ENCODE measurements at places on chromosomes 7 and 10. TPM values are rescaled to one million over a fixed set of nuclear protein-coding genes. Genes with fewer than 3 reads are reported as not detected.
A peak's percentile ranks its signal among the peaks of the same experiment; 100 is the strongest.

- peaks cover 34% of the 10 kb centered on the region for H3K4me1 ChIP-seq
- no peaks in the 10 kb centered on the region for H3K36me3 ChIP-seq
- DNase-seq: no peak
- no peak overlapping the region for H3K4me3 ChIP-seq
Measured at GRCh38 chr10:100742936-100743335, 2.4 kb upstream of the PAX2 start.

ZNF212 gene
- 8.5 TPM for total RNA-seq

- H3K36me3 ChIP-seq: no peaks in the 10 kb centered on the region
- DNase-seq: no peak
- no peak overlapping the region for H3K4me3 ChIP-seq
- H3K27ac ChIP-seq: no peak overlapping the region
Measured at GRCh38 chr10:131777162-131777561, 123.6 kb upstream of the PPP2R2D start.

GRCh38 chr10:3892440-3893425 lies 107.7 kb upstream of the KLF6 start:
- no peak overlapping the region for H3K4me3 ChIP-seq
- H3K27ac ChIP-seq: no peak overlapping the region
- H3K36me3 ChIP-seq: no peaks in the 10 kb centered on the region
- H3K4me1 ChIP-seq: peaks cover under 1% of the 10 kb centered on the region

DNA sequence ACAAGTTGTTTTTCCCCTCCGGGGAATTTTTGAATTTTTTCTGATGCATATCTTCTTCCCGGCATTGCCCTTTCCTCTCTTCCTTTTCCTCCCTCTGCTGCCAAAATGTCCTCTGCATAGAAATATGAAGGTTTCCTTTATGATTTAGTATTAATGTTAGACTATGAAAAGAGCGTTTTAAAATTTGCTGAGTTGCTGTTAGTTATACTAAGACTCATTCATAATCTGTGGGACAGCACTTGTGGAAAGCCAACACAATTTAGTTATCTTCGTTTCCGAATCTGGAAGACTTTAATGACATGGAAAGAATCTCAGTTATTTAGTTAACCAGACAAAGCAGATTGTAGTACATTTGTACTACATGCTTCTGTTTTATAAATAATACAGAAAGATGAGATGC lies 25.0 kb downstream of the POU6F2 start:
- no peaks in the 10 kb centered on the region for H3K27me3 ChIP-seq
- no peak for DNase-seq
- no peak overlapping the region for H3K4me3 ChIP-seq

DNA sequence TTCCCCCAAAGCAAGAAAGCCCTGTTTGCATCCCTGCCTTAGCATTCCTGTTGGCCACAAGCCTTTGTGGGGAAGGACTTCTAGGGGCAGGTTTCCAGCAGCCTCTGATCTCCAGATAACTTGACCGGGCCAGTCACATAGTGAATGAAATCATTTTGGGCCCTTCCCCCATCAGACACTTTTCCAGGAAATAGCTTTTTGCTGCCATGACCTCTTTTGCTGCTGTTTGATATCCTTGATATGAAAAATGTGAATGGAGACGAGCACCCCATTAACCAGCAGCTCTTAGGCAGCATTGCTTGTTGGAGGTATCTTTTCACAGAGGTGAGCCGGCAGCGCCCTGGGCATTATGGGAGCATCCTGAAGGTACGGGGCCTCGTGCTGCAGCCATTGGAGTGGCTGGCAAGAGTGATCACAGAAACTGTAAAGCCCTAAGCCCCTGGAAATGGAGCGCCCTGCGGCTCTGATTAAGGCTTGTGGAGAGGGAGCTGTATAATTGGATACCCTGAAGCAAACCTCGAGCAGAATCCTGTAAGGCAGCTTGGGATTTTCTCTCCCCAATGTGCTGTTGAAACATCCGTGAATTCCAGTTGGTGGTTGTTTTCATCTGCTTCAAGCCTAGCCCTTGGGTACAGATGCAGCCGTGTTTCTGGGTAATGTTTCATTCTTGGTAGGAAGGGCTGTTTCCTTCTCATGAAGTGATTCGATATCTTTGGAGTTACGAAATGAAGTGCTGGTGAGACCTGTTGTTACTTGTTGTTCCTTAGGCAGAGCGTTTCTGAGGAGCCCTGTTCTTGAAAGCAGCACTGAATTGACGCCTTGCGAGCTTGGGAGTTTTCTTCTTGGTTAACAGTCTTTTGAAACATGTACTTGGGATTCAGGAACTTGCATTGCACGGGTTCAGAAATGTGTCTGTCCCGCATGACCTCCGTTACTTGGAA lies 179.0 kb downstream of the PTEN start:
- H3K4me3 ChIP-seq: no peak overlapping the region
- DNase-seq: peak; percentile 47
- no peaks in the 10 kb centered on the region for H3K27me3 ChIP-seq
- H3K36me3 ChIP-seq: no peaks in the 10 kb centered on the region
- H3K4me1 ChIP-seq: no peaks in the 10 kb centered on the region

- no peak overlapping the region for H3K27ac ChIP-seq
- DNase-seq: peak; percentile 25
- no peaks in the 10 kb centered on the region for H3K36me3 ChIP-seq
- H3K4me3 ChIP-seq: no peak overlapping the region
- H3K4me1 ChIP-seq: no peaks in the 10 kb centered on the region
- H3K27me3 ChIP-seq: no peaks in the 10 kb centered on the region
Measured at GRCh38 chr10:101297901-101298486, 56.0 kb upstream of the BTRC start.

GRCh38 chr10:51073453-51074237 lies 642 bp upstream of the PRKG1 start:
- H3K27me3 ChIP-seq: no peaks in the 10 kb centered on the region
- no peaks in the 10 kb centered on the region for H3K36me3 ChIP-seq
- peak overlapping the region; percentile 75 for H3K4me3 ChIP-seq

GRCh38 chr10:20634839-20635238 lies 262.3 kb downstream of the NEBL start:
- H3K4me1 ChIP-seq: no peaks in the 10 kb centered on the region
- H3K27me3 ChIP-seq: no peaks in the 10 kb centered on the region
- no peak overlapping the region for H3K27ac ChIP-seq

- no peaks in the 10 kb centered on the region for H3K27me3 ChIP-seq
- H3K4me3 ChIP-seq: no peak overlapping the region
- no peaks in the 10 kb centered on the region for H3K4me1 ChIP-seq
- H3K27ac ChIP-seq: no peak overlapping the region
- H3K36me3 ChIP-seq: no peaks in the 10 kb centered on the region
Measured at GRCh38 chr10:10462151-10462941, 555.3 kb upstream of the CELF2 start.

All from tibial nerve (tissue), 4 donors.